Anterior cingulate cortex (tissue), 58 donors: ENCODE measurements at places on chromosomes 3 and 15.

DNA sequence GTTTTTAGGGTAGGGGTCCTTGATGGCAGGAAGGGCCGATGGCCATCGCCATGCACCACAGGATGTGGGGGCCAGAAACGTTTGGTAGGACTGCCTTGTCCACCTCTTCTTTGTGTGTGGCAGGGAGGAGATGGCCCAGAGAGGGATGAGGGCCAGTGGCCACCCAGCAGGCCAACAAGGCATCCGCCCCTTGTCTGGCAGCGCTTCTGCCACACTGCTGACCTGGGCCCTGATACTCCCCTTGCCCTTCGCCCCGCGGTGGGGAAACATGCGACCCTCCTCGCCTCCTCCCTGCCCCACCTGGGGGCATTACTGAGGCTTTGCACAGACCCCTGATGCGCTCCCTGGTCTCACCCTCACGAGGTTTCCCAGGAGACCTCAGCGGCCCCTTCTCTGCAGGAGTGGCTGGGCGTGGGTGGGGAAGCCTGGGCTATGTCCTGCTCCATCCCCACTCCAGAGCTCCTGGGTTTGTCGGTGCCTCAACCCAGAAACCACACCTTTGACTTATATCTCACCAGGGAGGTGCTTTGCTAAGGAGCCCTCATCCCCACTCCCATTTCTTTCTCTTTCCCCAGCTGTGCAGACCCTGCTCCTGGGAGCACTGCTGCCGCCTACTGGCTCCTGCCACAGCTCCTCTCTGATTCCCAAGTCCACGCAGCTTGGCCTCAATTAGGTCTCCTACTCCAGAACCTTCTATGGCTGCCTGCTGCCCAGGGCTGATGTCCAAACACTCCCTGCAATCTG lies 38.7 kb downstream of the FEM1B start:
- DNase-seq, result no peak

DNA sequence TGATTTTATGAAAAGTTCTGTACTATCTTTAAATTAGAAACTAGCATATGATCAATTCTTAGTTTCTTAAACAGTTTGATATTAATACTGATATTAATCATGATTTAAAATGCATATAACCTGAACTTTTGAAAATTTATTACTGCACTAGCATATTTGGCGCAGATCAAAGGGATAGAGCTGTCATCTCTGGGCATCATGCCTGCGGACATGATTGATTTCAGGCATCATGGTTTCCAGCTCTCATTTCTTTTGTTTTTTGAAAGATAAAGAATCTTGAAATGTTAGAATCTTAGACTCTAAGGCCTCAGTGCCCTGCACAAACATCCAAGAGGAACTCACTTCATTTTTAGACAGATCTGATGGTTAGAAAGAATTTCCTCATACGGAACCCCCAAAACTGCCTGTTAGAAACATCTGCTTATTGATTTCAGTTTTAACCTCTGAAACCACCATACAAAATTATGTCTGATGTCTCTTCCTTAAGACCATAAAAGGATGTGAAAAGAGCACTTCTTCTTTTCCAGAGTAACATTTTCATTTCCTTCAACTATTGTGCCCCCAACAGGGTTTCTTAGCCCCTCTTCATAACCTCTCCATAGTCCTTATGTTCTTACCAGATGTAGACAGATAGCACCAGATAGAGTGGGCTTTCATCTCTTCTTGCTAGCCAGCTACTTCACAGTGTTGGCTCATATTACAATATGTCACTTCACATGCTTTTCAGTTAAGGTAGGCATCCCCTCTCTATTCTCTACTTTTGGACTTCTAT lies 110.8 kb downstream of the BBX start:
- no peak for DNase-seq

- no peak for DNase-seq
Observed at GRCh38 chr3:45915518-45916231, 27.6 kb upstream of the CXCR6 start.

DNA sequence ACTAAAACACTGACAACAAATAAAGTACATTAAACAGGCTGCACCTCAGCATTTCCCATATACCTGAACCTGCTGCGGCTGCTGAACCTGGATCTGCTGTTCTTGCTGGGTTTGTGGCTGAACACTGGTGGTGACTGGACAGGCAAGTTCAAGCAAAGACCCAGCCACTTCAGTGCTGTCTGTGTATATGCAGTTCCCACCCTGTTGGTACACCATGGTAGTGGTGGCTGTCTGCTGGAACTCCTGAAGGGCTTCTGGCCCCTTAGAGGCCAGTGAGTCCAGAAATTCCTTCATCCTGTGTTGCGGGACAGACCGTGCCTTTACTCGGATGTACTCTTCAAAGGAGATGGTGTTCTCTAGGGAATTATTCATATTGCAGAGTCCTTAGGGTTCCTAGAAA lies 17.2 kb downstream of the QRICH1 start:
- no peak for DNase-seq

DNA sequence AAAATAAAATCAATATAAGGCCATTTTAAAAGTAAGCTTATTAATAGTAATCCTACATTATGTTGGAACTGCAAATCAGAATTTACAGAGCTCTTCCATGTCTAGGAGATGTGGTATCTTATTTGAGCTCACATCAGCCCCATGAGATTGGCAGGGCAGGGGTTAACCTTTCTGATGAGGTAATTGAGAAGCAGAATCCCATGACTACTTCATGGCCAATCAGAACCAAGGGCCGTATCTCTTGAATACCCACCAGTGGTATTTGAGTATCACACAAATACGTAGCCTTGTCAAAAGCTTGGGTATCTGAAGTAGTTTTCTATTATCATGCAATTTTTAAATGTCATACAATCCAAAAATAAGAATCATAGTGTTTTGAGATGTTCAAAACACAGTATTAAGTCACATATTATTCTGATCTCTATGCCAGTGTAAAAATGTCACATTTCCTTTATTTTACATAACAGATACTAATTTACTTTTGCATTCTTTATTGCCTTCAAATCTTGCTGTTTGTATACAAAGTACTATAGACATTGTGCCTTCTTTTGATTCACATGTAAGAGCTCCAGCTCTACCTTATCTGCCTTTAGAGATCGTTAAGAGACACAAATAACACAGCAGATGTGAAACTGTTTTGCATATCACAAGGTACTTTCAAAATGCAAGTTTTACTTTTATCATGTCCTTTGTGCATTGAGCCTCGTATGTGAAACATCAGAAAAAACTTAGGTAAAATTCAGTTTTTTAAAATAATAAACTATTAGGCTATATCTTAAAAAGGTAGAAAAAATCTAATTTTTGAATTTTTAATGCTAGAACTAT lies 251.7 kb upstream of the GOLGA6L4 start:
- DNase-seq, result no peak

DNA sequence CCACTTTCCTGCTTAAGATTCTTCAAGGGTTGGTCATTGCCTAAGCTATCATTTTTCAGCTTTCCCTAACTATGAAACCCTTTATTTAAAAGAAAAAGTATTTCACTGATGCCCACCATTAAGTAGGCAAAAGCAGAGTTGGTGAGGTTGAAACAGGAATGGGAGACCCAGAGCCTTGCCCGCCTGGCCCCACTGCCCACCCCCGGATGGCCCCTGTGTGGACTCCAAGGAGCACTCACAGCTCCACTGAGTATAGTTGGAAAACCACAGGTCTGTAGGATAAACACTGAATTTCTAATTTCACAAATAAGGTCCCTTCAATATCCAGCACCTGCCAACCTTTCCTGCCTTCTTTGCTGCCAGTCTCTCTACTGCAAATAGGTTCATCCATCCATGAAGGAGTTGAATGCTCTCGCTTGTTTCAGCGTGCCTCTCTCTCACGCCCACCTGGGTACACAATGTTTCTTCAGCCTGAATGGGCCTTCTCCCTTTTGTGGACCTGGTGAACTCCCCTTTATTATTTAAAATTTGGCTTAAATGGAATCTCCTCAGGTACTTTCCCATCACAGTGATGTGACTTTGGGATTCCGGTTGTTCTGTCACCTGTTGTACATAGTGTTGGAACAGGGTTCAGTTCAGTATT lies 8.7 kb upstream of the ACAP2 start:
- no peak for DNase-seq

DNA sequence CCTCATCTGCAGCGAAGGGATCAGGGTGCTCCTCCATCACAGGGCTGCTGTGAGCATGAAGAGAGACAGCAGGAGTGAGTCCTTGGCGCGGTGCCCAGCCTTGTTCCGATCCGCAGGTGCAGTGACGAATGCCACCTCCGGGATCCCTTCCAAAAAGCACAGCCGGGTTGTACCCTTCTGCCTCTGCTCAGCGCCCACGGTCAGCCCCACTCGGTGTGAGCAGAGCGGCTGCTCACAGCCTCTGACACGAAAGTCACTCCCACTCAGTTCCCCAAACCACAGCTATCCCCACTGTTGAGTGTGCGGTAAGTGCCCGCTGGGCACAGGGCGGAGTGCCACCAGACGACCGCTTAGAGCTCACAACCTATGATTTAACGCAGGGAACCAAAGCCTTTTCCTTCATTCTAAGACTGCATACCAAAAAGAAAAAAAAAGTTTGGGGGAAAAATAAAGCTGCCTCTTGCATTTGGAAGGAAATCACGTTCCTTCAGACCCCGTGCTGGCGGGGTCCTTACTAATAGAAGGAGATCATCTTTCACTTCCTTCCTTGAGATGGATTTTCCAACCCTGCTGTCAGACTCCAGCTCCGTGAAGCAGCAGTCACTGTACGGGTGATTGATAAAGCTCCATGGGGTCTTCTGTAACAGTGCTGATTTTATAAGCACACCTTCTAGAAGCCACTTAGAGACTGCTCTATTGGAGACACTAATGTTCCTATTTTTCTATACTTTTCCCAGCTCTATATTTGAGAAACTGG lies 34.7 kb upstream of the TUBGCP5 start:
- DNase-seq, result peak; percentile 15

- DNase-seq, result peak; percentile 68
Observed at GRCh38 chr3:138367911-138368310, 19.5 kb downstream of the MRAS start.

DNA sequence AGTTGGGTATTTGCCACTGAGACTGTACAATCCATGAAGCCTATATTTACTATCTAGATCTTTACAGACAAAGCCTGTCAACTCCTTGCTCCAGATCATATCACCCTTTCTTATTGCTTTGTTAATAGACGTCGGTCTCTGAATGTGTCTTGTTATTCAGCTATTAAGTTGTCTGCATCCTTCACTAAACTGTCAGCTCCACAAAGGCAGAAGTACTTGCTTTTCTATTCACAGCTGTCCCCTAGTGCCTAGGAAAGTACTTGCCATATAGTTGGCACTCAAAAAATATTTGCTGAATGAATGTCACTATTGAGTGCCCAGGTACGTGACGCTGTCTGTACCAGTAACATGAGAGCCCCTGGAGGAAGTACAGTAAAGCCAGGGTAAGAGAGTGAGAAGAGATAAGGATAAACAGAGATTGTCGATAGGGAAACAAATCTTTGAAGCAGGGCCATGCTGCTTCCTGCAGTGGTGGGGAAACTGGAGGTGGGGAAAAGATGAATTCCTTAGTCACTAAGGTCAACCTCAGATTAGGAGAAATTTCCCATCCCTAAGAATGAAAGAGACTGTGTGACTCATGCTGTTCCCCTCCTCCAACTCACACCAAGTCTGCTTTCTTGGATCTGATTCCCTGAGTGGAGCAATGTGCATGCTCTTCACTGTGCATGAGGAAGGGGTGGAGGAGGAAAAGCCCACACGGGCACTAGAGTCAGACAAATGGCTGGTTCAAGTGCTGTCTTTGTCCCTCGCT lies 36.3 kb downstream of the PRICKLE2 start:
- DNase-seq, result peak; percentile 26

DNA sequence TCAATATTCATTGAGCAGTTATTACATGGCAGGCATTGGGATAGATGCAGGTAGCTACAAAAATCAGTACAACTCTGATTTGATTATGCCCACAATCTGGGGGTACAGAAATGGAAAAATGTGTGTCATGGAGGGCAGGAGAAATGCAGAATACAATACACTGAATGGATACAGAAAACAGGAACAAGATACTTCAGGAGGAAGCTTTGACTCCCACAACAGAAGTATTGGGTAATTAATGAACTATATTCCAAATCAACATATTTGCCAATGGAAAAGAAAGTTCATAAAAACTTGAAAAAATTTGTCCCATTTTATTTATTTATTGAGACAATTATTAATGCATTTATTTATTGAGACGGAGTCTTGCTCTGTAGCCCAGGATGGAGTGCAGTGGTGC lies 207.0 kb downstream of the SUCLG2 start:
- DNase-seq, result no peak

- DNase-seq, result no peak
Observed at GRCh38 chr15:84669726-84670125, 11.7 kb upstream of the NMB start.

GRCh38 chr3:148998715-148999423 lies 7.5 kb downstream of the GYG1 start:
- no peak for DNase-seq

GRCh38 chr3:45946307-45946706 lies 3.0 kb downstream of the CXCR6 start:
- DNase-seq, result no peak

DNA sequence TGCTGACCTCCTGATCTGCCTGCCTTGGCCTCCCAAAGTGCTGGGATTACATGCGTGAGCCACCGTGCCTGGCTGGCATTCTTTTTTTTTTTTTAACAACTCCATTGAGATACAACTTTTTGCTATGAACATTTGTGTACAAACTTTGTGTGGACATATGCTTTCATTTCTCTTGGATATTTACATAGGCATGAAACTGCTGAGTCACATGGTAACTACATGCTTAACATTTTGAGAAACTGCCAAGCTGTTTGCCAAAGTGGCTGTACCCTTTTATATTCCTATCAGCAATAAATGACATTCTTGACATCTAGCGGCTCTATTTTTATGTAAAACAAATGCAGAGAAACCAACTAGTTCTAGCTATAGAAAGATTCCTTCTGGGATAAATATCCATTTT lies 8.7 kb upstream of the YEATS2 start:
- no peak for DNase-seq

DNA sequence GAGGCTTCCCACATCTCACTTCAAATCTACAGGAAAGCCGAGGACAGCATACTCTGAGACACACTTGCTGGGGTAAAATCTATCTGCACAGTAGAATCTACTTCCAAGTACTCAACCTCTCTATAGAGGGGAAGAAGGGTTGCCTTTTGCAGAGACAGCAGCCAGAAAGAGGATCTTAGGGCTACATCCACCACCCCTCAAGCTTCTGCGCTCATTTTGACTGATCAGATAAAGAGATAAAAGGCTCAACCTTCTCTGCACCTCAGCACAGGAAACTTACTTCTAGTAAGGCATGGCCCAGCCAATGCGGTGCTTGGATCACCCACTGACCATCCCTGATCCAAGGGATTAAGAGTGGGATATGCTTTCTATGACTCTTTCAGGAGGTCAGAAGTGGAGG lies 6.9 kb upstream of the SLC9A9 start:
- no peak for DNase-seq

GRCh38 chr3:45701172-45701867 lies 12.1 kb downstream of the SACM1L start:
- no peak for DNase-seq
